ENCODE measurements at places on chromosomes 6 and 20.

GRCh38 chr6:35737413-35738211 is 780 bp downstream of the ARMC12 start:
- DNase-seq: no peak

- no peak for DNase-seq
Observed at GRCh38 chr20:56257604-56258003, 9.1 kb downstream of the MC3R start.

DNA sequence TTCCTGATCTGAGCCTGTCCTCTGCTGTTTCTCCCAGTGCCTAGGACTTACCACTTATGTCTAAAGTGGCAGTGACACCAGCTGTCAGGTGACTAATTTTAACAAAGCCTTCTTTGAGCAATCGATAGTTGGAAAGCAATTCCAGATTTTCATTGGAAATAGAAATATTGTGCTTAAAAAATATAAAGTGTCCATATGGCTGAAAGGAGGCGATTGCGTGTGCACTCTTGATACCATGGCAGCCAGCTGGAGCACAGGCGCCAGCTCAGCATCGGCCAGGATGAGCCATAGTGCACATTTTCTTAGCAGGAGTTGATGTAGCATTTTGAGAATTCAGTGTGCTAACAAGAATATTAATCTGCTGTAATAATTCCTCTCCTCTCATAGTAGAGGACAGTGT is 70.0 kb downstream of the LRRC1 start:
- no peak for DNase-seq

DNA sequence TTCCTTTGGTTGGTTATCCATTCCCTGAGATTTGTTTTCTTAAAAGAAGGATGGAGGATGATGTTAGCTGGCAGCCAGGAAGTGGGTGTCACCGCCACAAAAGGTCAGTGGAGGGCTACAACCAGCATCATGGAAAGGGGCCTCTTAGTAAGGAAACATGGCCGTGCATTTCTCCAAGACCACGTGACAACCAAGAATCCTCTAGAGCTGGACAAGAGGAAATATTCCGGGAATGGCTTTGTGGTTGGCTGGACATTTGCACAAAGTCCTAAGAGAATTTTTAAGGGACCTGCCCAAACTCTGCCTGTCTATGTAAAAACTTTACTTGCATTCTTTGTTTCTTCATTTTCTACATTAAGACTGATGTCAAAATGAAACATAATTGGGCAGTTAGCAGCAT is 399.9 kb upstream of the MARCKS start:
- DNase-seq: no peak

DNA sequence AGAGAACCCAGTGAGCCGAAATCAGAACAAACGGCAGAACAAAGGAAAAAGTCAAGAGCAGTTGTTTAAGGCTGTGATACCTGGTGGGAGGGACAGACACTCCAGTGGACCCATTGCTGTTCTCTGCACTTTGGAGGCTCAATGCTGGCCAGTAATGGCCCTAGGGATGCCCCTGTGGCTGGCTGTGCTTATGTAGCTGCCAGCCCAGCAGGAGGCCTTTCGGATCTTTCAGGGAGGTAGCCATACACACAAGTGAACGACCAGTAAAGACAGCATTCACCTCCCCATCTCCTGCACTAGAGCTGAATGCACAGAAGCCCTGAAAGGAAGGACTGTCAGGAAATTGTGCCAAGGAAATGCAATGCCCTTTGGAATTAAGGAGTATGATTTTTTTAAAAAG is 34.3 kb downstream of the GPLD1 start:
- DNase-seq: no peak

DNA sequence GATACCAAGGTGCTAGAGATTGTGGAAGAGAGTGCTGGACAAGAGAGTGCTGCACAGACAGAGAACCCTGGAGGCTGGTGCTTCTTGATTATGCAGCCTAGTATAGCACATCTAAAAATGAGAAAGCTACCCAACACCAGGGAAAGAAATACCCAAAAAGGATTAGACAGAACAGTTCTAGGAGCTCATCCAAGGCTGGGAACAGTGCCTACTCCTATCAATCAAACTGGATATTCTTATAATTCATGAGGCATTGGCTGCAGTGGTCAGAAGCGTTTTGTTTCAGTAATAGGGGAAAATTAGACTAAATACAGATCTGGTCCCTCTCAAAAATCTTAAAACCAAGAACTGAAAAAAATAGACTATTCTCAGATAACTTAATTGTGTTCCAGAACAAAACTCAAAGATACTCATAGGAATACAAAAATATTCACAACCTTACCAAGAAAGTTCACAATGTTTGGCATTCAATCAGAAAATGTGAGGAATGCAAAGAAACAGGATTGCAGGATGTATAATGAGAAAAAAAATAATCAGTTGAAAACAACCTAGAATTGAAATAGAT is 222.9 kb downstream of the EPHA7 start:
- DNase-seq: no peak

DNA sequence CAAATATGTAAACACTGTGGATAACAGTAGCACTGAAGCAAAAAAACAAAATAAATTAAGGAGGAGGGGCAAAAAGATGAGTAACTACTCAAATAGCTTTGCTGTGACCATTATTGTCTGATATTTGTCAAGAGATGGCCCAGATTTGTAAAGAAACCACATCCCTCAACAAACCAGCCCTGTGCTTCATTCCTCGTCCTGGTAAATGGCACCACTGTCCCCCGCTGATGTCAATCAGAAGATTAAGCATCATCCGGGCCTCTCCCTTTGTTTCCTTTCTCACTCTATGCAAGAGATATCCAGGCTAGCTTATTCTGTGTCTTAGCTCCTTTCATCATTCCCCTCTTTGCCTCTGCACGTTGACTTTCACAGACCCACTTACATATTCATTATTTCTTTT is 259.0 kb downstream of the SYNE1 start:
- DNase-seq: no peak

DNA sequence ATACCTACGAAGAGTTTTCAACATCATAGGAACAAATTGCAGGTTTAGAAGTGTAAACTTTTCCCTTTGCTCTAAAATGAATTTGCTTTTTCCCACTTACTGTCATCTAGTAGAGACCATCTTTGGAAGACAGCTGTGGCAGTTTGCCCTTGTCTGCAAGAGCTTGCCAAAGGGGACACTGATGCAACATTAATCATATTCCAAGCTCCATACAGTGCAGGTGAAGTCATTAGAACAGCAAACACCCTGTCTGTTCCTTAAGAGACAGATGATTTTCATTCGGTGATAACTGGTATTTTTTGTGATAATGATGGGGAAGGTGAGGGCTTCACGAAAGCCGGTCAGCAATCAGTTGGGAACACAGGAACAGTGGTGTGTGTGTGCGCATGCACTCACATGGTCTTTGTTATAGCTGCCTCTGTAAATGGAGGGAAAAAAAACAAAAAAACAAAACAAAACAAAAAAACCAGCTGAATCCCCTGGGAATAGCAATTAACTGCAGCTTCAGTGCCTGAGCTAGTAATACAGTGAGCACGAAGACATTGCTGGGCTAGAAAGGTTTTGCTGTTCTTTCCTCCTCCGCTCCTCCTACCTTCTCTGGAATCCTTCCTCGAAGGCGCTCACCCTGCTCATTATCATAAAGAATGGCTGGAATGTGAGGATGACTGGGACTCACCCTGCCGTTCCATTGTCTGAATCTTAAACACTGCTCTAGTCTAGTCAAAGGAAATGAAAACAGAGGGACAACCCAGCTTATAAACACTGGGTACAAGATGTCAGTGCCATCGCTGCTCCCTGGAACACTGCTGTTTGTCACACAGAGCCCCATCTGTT is 35.2 kb upstream of the KIF13A start:
- DNase-seq: no peak

DNA sequence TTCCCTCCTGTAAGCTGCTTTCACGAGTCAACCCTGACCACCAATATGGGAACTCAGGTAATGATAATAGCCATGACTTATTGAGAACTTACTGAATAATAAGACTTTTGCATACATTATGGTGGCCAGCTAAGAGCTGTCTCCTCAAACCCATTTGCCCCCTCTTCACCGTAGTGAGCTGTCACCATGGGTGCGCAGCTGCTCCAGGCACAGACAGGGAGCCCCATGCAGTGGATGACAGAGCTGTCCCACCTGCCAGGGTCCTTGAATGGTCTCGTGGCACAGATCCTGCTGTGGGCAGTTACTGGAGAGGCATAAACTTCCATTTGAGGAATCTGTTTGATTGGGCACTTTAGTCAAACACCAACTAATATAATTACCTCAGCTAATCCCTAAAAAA is 1.9 kb downstream of the SLC22A16 start:
- DNase-seq: no peak

DNA sequence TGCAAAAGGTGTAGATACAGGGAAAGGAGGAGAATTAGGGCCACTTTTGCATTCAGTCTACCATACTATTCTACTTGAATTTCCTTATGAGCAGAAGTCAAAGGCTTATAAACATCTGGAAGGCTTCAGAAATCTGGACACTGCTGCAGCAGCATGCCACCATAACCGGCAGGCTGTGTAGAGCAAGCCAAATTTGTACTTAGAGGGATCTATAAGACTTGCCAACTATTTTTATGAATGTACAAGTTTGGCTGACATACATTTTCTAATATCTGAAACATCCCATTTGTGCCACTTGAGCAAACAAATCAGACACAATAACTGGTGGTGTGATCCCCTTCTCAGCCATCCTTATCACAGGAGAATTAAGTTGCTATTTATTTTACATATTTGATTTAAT is 14.0 kb upstream of the PLCB1 start:
- DNase-seq: no peak

GRCh38 chr6:18036781-18037180 is 49.3 kb upstream of the KIF13A start:
- DNase-seq: no peak

DNA sequence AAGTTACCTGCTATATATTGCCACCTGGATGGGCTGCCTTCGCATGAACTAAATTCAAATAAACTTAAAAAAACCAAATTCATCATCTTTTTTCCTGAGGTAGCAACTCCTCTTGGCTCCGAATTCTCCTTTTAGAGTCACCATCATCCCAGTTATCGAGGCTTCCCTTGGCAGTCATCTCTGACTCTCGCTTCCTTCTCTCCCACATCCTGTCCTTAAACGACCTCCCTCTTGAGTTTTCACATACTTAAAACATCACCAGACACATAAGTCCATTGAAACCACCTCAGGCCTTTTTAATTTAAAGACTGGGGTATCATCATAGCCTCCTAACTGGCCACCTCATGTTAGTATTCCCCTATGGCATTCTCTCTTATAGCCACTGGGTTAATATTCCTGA is 296.1 kb upstream of the FLRT3 start:
- no peak for DNase-seq

GRCh38 chr6:27892649-27893058 is 19.5 kb downstream of the OR2B2 start:
- DNase-seq: no peak

DNA sequence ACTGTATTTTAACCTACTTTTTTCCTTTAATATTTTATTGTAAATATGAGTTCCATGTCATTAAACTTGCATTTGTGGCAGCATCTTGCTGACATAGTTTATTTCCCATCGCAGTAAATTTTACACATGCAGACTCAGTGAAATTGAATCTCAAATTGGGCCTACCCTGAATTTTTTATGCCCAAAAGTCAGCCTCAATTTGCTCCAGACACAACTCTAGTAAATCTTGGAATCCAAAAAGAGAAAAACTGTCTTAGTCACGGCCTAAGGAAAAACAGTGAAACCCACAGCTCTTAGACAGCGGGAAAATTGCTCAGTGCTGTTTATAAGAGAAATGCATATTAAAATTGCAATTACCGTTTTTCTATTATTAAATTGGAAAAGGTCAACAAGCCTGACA is 85.3 kb upstream of the PCSK2 start:
- no peak for DNase-seq

DNA sequence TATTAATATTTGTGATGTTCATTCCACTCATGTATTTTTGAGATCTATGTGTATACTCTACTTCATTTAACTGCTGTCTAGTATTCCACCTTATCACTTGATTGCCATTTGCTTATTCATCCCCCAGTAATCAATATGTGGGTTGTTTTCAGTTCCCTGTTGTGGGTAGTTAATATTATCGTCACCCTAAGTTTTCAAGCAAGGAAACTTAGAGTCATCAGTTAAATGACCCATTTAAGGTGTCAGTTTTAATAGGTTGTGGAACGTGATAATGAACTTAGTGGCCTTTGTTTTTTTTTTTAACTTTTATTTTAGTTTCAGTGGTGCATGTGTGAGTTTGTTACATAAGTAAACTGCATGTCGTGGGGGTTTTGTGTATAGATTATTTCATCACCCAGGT is 90.3 kb downstream of the SLC24A3 start:
- no peak for DNase-seq

- no peak for DNase-seq
Observed at GRCh38 chr6:162184465-162184864, 543.1 kb downstream of the PRKN start.

- DNase-seq: no peak
Observed at GRCh38 chr6:156688620-156688971, 88.6 kb upstream of the ARID1B start.

GRCh38 chr6:125252891-125253290 is 48.9 kb downstream of the HDDC2 start:
- no peak for DNase-seq

GRCh38 chr6:139778106-139778505 is 403.7 kb upstream of the CITED2 start:
- DNase-seq: no peak

DNA sequence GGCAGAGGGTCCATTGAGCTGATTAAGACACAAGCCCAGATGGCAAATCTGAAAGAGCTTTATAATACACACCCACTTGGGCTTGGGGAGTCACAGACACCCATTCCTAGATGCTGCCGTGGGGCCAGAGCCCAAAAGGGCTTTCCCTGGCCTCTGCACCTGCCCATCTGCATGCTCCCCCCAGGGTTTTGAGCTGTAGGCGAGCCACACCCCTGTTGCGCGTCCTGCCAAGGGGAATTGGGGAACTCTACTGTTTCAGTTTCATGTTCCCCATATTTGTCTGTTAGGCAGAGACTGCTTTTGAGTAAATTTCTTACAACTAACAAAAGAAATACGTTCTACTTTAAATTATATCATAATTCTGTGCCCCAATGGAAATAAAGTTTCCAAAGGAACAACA is 52.9 kb upstream of the FNDC1 start:
- no peak for DNase-seq

DNA sequence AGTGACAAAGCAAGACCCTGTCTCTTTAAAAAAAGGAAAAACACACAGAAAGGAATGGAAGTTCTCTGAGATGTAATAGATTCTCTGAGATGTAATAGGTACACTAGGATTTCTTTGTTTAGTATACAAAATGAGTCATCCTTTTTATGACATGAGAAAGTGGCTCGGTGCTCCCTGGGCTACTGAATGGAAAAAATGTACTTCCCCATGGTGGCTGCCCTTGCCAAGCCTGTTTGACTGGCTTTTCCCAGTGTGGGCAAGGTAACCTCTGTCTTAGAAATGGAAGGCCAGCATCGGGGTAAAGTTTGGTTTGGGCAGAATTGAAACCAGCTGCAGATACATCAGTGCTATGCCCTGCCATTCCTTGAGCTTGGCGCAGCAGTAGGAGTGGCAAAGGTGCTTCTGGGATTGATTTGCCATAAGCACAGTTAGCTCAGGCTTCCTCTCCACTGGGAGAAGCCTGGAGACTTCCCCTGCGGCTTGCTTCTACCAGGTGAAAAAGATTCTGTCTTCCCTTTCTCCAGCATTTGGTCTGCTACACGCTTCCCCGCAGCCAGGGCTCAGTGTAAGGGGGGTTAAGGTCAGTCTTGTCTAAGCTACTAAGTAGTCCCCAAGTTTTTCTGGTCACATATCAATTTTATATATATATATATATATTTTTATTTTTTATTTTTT is 24.5 kb downstream of the ARFGEF2 start:
- no peak for DNase-seq
